Choroid plexus epithelial cell (primary cell): ENCODE measurements at places on chromosomes 7 and 10.
A peak's percentile ranks its signal among the peaks of the same experiment; 100 is the strongest.

DNA sequence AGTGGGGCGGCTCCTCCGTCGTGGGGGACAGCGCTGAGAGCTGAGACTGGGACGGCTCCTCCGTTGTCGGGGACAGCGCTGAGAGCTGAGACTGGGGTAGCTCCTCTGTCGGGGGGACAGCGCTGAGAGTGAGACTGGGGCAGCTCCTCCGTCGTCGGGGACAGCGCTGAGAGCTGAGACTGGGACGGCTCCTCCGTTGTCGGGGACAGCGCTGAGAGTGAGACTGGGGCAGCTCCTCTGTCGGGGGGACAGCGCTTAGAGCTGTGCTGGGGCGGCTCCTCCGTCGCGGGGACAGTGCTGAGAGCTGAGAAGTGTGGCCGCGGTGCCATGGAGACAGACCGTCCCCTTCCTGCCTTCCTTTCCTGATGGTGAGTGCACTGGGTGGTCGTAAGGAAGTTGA, 136.4 kb downstream of the DYNC2I1 start:
- no peak for DNase-seq

- DNase-seq, result no peak
Measured at GRCh38 chr10:98453729-98454128, 7.0 kb upstream of the HPS1 start.

- DNase-seq, result no peak
Measured at GRCh38 chr7:24283554-24283896, 465 bp upstream of the NPY start.

DNA sequence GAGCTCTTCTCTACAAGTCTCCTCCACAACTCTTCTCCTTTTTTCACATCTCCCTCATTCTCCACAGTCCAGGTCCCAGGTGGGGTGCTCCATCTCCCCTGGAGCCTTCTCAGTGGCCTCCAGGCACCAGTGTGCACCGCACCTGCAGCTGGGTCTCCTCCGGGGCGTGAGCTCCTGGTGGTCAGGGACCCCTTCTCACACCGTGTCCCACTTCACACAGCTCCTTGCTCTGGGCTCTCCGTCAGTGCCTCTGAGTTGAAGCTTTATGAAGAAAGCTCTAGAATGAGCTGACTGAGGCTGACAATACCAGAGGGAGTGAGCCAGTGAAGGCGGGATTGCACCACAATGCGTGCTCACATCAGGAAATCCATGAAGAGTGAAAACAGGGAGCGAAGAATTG, 290.2 kb downstream of the DNAJB6 start:
- no peak for DNase-seq

GRCh38 chr10:116430288-116430687, 2.6 kb downstream of the PNLIPRP3 start:
- DNase-seq, result no peak

GRCh38 chr7:24595671-24596418, 22.6 kb downstream of the PALS2 start:
- peak; percentile 11 for DNase-seq

DNA sequence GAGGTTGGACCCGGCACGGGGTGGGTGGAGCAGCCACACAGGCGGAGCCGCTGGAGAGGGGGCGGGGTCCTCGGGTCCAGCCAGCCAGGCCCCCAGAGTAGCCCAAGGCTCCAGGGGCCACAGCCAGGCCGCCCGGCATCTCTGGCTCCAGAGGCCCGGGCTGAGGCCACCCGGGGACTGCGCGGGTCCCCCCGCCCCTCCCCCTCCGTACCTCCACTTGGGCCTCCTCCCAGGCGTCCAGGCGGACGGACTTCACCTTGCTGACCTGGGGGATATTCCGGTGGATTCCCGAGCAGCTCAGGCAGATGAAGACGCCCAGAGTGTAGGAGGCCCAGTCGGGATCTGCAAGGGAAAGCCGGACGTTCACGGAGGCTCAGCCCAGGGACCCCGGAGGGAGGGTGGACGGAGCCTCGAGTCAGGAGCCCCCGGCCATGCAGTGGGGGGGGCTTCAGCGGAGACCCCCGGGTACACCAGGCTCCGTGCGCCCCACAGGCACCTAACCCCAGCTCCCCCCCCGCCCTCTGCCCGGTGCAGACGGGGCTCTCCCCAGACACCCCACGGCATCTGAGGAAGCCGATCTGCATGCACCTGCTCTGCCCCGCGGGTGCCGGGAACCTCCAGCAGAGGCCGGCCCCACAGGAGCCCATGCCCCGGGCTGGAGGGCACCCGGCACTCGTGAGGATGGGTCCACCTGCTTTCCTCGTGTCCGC, 19.2 kb downstream of the ADAP1 start:
- DNase-seq, result no peak

DNA sequence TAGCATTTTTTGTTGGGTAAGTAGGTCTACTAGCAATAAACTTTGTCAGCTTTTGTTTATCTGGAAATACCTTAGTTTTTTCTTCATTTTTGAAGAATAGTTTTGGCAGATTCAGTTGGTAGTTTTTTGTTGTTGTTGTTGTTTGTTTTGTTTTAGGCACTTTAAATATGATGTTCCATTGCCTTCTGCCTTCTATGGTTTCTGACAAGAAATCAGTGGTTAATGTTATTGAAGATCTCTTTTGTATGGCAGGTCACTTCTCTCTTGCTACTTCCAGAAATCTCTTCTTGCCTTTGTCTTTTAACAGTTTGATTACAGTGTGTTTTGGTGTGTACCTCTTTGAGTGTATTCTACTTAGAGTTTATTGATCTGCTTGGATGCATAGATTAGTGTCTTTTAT, 41.8 kb upstream of the ZNF365 start:
- DNase-seq, result no peak

- no peak for DNase-seq
Measured at GRCh38 chr7:17934612-17935240, 5.6 kb downstream of the SNX13 start.
